ENCODE measurements at places on chromosomes 3 and 15.
A peak's percentile ranks its signal among the peaks of the same experiment; 100 is the strongest.

GRCh38 chr3:131803113-131803512 is 231.7 kb downstream of the CPNE4 start:
- DNase-seq = no peak

GRCh38 chr3:23372285-23372684 is 169.2 kb downstream of the UBE2E2 start:
- no peak for DNase-seq

GRCh38 chr3:155418407-155418806 is 124.9 kb upstream of the STRIT1 start:
- peak; percentile 29 for DNase-seq

DNA sequence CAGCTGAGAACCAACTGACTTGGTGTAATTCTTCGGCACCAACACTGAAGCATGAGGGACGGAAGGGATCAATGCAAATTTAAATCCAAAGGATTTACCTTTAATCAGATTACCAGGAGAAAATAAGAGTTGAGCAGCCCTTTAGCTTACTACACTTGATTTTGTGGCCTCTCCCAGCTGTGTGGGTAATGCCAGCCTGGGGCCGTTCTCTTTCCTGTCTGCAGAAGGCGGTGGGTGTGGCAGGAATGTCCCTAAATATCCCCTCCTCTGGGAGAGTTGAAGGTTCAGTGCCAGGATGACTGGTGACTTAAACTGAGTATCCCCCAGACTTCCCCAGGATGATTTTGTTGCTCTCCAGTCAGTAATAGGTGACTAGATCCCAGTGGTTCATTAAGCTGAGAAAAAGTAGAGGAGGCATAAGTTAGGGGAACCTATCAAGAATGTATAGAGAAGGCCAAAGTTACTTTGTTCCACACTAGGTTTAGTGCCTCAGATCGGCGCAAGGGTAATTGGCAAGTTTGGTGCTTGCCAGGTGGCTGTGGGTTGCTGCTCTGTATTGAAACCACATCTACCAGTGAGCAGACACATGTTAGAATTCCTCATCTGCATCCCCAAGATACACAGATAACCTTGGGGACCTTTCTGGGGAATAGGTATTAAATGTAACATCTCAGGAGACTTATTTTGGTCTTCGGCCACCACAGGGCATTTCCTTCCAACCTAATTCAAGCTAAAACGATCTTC is 23.1 kb downstream of the MAPKBP1 start:
- no peak for DNase-seq

GRCh38 chr15:100681335-100681746 is 79.0 kb downstream of the ASB7 start:
- no peak for DNase-seq

- DNase-seq = no peak
Observed at GRCh38 chr15:76345880-76346668, 9.5 kb downstream of the ISL2 start.

DNA sequence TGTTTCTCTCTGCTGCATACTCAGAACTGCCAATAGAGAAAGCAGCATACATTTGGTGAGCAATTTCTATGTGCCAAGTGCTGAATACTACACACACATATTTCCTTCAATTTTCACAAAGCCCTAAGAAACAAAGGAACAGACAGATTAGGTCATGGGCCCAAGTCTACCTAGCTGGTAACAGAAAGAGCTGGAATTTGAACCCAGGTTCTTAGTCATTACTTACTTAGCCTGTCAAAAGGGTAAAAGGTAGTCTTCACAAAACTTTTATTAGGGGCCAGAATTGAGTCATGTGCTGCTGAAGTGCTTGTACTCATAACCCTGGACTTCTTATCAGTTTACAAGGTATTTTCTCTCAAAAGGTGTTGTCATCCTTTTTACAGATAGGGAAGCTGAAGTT is 10.4 kb upstream of the ABHD17C start:
- no peak for DNase-seq

- DNase-seq = no peak
Observed at GRCh38 chr15:61421470-61421869, 192.4 kb upstream of the RORA start.

DNA sequence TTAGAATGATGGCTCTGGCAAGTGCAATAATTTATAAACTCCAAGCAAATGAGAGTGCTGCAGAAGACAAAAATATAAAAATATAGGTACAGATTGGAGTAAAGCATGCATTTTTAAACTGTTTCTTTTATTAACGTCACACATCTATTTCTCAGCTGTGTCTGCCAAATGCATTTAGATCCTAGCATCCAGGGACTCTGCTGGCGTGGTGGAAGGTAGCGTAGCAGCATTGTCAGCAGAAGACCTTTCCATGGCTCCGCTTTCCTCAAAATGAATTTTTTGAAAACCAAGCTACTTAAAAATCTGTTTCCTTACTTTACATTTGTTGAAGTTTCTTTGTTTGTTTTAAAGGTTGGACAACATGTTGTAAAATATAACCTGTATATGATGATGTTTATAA is 16.3 kb upstream of the ATP10A start:
- no peak for DNase-seq

DNA sequence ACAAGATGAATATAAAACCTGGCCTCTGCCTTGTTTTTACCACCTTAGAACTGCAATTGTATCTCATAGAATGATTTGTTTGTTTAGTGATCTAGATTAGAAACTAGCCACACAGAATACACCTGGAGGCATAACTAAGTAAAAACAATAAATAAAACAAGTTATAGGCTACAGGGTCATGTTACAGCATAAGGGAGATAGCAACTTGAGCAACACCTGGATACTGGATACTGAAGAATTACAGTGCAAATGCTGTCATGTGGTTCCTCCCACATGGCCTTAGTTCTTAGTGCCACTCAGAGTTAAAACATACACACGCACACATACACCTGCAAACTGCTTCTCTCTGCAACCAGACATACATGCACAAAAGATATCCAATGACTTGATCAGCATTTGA is 563.4 kb upstream of the DPPA4 start:
- no peak for DNase-seq

DNA sequence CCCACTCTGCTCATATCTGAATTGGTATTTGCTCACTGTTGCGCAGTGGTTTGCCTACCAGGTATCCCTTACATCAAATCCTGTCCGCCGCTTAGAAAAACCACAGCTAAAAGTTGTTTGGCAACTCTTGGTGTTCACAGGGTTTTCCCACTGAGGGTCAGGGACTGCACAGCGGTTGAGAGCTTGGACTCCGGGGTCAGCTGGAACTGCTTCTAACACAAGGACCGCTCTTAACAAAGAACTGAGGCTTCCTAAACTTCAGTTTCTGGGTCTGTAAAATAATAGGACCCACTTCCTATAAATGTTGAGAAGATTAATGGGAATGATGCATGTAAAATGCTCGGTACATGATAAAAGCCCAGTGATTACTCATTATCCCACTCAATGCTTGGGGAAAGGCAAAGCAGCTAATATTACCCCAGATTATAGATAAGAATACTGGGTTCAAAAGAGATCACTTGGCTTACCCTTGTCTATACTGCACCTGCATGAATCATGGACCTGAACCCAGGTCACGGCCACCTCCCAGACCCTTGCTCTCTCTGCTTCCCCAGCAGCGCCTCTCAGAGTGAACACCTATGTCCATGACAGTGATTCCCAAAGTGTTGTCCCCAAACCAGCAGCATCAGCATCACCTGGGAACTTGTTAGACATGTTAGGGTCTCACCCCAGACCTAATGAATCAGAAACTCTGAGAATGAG is 36.1 kb downstream of the LIPC start:
- DNase-seq = no peak

GRCh38 chr3:182258538-182259177 is 534.6 kb upstream of the ATP11B start:
- DNase-seq = no peak

DNA sequence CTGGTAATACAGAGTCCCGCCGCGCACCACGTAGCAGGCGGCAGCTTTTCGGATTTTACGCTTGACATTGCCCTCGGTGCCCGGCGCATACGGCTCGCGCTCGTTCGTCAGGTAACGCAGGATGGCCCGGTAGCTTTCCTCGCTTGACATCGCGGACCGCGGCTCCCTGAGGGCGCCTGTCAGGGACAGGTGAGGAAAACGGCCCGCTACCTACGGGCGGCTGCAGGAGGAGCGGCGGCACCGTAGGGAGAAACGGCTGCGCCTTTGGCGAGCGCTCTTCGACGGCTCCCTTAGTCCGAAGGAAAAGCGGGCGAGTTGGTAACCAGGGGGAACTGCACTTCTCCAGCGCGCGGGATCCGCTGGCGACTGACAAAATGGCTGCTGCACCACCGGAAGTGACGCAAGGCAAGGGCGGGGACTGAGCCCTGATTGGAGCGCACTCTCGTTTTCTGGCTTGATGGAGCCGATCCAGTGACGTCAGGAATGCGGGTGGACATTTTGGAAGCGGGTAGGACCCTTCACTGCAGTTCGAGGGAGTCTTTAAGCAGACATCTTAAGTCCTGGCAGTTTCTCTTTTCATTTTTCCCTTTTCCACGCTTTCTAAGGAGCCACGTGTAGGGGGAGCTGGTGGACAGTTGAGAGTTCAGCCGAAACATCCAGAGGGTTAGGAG is at the start of gene ZBTB11:
TSS of gene ZBTB11 (minus strand) at position 368 of the 671 bp plus-strand sequence. CDS start at position 150, 218 bp downstream.
- DNase-seq = peak; percentile 100

All from right renal cortex interstitium (tissue), 3 donors.